Activated naive CD4-positive, alpha-beta T cell treated with Interleukin-2 at 50 U/mL for 16 hours (primary cell): ENCODE measurements at places on chromosomes 16 and 17.
A peak's percentile ranks its signal among the peaks of the same experiment; 100 is the strongest.

GRCh38 chr16:86508947-86509758, 1.2 kb upstream of the FOXF1 start:
- no peak for DNase-seq

GRCh38 chr17:78329263-78330059, 30.4 kb downstream of the SOCS3 start:
- DNase-seq, result peak; percentile 34

- DNase-seq, result no peak
Observed at GRCh38 chr16:66133643-66134338, 232.7 kb upstream of the CDH5 start.

DNA sequence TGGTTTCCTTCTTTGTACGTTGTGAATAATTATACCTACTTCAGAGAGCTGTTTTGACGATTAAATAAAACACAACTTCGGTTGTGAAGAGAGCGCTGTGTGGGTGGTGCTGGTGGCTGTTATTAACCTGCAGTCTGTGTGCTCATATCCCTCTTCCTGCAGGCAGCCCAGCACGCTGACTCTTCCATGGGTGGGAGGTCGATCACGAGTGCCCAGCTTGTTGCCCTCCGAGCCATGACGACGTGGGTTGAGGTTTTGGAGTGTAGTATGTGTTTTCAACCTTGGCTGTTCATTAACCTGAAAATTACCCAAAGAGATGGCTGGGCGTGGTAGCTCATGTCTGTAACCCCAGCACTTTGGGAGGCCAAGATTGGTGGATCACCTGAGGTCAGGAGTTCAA, 11.3 kb upstream of the GCSH start:
- DNase-seq, result no peak

GRCh38 chr17:70266394-70266793, 97.1 kb downstream of the KCNJ2 start:
- no peak for DNase-seq

DNA sequence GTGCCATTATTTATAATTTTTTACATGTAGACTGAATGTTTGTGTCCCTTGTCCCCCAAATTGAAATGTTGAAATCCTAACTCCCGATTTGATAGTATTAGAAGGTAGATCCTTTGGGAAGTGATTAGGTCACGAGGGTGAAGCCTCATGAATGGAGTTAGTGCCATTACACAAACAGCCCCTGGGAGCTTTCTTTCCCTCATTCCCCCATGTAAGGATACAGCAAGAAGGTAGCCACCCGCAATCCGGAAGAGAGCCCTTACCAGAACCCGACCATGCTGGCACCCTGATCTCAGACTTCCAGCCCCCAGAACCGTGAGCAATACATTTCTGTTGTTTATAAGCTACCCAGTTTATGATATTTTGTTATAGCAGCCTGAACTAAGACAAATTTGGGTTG, 143.2 kb downstream of the NPIPB5 start:
- DNase-seq, result no peak

- DNase-seq, result peak; percentile 37
Observed at GRCh38 chr16:15509593-15510535, 75.5 kb downstream of the BMERB1 start.

- DNase-seq, result no peak
Observed at GRCh38 chr16:23608194-23608593, 12.1 kb upstream of the NDUFAB1 start.

- no peak for DNase-seq
Observed at GRCh38 chr17:78368854-78369495, 9.1 kb upstream of the SOCS3 start.

GRCh38 chr17:921161-921560, 58.4 kb downstream of the NXN start:
- no peak for DNase-seq

- DNase-seq, result no peak
Observed at GRCh38 chr17:28841901-28842281, 699 bp downstream of the FAM222B start.

- peak; percentile 26 for DNase-seq
Observed at GRCh38 chr17:4594931-4595684, 10.8 kb downstream of the SMTNL2 start.

DNA sequence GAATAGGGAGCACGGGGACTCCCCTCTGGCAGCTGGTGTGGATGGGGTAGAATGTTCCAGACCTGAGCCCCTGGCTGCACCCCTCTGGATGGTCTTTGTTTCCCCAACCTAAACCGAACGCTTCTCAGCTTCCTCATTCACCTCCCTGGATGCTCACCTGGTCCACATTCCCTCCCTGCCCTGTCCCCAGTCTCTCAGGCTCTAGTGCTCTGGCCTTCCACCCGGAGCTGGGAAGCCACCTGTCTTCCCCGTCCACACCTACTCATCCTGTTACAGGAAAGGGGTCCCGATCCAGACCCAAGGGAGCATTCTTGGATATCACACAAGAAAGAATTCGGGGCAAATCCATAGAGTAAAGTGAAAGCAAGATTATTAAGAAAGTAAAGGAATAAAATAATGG, 73.5 kb downstream of the CYLD start:
- no peak for DNase-seq

DNA sequence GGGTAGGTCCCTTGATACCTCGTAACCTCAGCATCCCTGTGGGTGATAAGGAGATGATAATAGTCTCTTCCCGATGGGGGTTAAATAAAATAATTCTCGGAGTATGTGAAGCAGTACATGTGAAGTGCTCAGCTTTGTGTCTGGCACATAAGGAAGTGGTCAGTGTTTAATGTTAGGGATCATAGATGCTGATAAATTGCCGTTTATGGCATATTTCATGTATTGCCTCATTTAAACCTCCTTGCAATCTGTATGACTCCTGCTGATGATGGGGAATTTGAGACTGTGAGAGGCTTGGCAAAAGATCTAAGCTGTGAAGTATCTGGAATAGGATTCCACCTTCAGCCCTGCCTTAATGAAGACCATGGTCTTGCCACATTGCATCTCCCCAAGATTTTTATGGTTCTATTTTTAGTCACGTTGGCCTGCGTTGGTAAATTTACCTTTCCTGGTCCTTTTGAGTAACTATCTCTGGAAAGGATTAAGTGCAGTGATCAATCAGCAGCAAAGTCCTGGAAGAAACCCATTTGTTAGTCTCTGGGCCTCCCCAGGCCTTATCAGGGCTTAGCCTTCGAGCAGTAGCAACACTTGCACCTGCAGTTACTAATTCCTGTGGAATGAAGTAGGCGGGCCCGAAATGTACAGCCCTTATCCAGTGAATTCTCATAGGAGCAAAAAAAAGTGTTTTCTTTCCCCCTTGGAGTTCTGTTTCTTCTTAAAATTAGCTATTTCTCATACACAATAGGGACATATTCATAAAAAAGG, 144.9 kb downstream of the WWOX start:
- DNase-seq, result no peak

DNA sequence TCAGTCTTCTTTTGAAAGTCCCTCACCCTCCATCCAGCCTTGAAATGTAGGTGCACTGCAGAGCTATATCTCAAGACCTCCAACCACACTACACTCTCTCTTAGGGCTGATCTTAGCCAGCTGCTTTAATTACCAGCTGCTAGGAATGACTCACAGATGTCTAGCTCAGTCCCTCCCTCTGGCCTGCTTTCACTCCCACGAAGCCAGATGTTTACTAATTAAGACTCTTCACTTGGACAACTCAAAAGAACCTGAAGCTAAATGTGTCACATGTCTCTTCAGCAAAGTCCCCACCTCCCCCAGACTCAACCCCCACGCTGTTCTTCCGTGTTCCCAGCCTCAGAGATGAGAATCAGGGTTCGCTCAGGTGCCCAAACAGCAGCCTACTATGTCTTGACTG, 2.6 kb downstream of the GTF3C1 start:
- DNase-seq, result peak; percentile 4

DNA sequence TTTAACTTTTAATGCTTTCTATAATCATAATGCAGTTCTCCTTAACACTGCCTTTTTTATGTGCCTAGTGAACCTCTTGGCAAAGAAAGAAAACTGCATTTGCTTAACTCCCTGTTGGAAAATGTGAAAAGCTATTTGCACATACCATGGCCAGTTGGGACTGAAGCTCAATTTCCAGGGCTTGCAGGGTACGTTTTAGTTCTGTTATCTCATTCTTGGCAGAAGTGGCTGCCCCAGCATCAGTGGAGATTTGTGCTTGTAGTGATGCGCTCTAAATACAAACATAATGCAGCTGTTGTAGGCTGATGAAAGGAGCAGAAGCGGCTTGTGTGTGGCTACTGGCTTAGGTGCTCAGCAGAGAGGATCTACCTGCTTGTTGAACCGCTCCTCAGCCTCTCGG, 3.7 kb downstream of the KRT24 start:
- DNase-seq, result no peak

DNA sequence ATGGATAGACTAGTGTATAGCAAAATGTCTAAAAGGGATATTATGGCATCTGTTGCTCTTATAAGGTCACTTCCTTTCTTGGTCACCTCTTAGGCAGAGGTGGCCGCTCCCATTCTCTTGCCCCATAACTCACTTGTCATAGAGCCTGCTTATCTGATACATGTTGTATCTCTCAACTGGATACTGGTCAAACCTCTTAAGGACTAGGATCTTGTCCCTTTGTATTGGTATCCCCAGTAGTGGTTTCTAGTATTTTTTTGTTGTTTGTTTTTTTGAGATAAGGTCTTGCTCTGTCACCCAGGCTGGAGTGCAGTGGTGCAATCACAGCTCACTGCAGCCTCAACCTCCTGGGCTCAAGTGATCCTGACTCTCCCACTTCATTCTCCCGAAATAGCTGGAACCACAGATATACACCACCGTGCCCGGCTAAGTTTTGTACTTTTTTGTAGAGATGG, 27.0 kb downstream of the ZSWIM7 start:
- DNase-seq, result no peak

DNA sequence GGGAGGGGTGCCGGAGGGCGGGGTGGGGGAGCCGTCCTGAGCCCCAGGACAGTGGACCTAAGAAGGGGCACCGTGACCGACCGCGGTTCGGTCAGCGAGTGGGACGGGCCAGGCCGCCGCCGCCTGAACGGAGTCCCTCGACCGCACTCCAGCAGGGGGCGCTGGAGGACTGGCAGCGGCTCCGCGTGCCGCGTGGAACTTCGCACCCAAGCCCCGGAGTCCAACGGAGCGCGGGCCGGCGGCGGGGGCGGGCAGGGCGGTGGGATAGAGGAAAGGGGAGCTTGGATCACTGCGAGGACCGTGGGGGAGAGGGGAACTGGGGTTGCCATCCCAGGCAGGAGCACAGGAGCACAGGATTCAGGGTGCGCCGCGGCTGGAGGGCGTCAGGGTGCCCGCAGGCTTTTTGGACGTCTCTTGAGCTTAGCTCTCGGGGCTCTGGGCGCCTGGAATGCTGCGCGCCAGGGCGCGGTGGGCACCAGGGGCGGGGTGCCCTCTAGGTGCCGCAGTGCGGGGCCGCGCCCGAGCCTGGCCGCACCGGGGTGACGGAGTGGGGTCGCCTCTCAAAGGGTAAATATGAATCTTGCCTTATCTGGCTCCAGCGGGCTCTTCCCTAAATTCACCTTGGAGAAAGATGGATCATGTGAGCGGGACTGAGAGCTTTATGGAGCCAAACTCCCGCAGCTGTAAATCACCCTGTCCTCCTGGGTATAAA, 379 bp upstream of the OTOP2 start:
- DNase-seq, result peak; percentile 73

- no peak for DNase-seq
Observed at GRCh38 chr16:82016263-82016662, 5.0 kb upstream of the SDR42E1 start.

GRCh38 chr17:28615260-28615940, 1.4 kb upstream of the RSKR start:
- no peak for DNase-seq

DNA sequence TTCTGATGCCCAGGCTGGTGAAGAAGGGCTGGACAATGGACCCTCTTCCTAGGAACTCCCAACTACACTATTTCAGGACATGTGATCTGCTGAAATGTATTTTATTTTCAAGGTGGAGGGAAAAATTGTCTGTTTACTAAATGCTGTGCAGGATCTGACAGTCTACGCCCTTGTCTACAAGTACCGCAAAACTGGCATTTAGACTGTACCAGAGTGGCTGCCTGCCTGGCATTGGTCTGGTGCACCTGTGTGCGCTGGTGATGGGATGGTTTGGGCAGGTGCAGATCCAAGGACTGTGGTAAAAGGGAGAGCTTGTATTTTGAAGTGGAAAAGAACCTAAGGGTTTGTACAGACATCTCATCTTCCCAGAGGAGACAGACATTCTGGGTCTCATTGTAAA, 79.7 kb downstream of the AIPL1 start:
- DNase-seq, result no peak

GRCh38 chr16:66972983-66973382, 11.9 kb downstream of the CES3 start:
- DNase-seq, result no peak

DNA sequence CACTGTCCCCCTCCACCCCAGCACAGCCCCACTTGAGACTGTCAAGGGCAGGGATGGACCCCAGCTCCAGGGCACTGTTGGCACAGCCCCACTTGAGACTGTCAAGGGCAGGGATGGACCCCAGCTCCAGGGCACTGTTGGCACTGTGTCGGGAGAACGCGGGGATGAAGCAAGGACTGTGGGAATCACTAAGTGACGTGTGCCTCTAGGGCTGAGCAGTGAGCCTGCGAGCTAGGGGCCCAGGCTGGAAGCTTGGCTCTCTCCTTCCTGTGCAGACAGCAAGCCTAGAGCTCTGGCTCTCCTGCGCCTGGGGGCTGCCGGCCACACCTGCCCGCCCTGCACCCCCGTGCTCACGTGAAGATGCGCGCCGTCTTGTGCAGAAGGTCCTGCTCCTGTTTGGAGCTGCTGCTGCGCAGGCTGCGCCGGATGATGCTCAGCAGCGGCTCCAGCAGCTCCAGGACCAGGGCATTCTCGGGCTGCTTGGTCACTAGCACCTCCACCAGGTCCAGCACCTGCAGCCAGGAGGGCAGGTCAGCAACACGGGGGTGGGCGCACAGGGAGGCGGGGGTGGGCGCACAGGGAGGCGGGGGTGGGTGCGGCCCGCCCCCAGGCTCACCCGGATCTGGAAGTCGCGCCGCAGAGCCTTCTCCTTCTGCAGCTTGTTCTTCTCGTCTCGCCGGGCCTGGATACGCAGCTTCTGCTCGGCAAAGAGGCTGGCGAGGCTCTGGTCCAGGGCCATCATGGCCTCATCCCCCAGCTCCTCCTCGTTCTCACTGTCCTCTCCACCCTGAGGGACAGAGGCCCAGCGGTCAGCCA, 10.8 kb downstream of the MYBBP1A start:
- DNase-seq, result no peak

DNA sequence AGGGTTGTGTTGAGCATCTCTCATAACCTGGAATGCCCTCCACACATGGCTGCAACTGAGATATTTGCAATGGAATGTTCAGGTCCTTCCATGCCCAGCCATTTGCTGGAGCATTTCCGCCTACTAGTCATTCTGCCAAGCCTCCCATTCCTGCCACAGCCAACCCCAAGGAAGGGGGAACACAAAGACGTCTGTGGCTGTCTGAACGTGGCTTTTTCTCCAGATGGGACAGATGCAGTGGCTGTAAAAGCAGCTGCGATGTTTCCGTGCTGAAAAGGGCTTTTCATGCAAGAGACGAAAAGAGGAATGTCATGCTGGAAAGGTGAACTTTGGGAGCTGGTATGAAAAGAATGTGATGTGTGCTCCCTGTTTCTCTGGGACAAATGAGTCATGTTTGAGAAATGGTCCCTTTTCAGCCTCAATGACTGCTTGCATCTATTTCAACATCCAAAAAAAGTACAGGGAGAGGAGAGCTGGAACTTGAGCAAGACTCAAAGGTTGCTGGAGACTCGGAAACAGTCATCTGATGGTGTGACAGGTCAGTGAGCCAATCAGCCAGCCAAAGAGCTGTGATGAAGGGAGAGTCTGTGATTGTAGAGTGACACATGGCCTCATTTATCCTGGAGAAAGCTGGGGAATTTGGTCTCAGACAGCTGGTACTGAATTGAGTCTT, 208.9 kb downstream of the SHISA9 start:
- DNase-seq, result no peak
